Hematopoietic multipotent progenitor cell treated with erythropoietin and hydrocortisone succinate and interleukin-3 and kit ligand, for 6 days (in vitro differentiated cells): ENCODE measurements at places on chromosomes 7 and 10.
A peak's percentile ranks its signal among the peaks of the same experiment; 100 is the strongest.

DNA sequence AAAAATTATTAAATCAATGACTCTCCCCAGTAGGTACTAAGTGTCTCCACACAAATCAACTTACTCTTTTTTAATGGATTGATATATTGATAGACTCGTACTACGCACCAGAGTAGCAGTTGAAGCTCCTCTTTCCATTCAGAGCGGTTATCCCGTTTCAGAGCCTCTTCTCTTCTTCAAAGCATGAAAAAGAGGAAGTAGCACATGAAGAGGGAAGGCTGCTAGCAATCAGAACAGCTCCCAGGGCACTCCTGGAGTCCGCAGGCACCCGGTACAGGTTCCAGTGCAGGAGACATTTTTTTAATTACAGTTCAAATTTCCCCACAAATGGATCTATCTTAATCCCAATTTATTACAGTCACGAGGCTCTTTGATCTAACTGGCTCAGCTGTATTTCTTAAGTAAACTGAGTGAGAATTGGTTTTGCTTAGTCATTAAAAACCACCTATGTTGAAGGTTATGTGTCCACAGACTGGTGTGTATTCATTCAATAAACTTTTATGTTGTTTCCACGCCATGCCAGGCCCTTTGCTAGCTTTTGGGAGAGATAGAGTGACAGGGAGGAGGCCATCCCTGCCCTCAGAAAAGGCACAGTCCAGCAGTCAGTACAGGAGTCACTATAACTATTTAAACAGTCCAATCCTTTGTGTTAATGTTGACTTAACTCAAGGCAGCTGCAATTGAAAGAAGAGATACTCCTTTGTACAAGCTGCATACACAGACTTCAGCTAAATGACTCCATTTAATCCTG is 32.1 kb upstream of the CALN1 start:
- DNase-seq, result peak; percentile 32

- no peak for DNase-seq
These were observed 14.8 kb downstream of the PTPRE start for GRCh38 chr10:127921753-127922145.

- peak; percentile 42 for DNase-seq
These were observed 28.7 kb downstream of the WIPI2 start for GRCh38 chr7:5218564-5219360.

- peak; percentile 24 for DNase-seq
These were observed 28.5 kb downstream of the MKLN1 start for GRCh38 chr7:131355917-131356777.

- DNase-seq, result no peak
These were observed 20.0 kb downstream of the THNSL1 start for GRCh38 chr10:25036381-25036780.

DNA sequence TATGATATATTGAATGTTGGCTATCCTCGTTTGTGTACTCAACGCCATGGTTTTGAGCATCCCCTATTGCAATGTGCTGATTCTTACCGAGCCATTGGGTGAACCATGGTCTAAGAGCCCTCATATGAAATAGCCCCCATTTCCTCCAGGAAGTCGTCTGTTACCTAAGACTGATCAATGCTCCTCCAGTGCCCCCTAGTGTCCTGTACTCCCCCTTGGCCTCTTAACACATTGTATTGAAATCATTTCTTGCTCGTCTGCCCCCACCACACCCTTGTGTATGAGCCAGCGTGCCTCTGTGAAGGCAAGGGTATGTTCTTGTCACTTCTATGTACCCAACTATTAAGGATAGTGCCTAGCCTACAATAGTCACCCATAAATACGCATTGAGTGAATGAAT is 11.2 kb upstream of the SLC35B4 start:
- DNase-seq, result peak; percentile 87

DNA sequence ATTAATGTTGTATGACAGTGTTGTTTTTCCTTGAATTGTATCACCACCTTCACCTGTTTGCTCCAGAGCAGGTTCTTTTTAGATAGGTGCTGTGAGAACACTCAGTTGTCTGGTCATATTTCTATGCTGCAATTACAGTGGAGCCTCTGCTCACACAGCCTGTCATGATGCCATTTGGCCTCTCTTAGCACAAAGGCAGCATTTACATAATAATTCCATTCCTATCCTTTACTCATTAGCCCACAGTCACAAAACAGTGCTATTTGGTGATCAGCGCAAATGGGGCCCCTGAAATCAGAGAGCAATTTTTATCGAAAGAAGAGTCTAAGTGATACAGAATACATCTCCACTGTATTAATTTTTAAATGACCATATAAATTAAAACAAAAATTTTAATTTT is 13.8 kb upstream of the DGKI start:
- no peak for DNase-seq

DNA sequence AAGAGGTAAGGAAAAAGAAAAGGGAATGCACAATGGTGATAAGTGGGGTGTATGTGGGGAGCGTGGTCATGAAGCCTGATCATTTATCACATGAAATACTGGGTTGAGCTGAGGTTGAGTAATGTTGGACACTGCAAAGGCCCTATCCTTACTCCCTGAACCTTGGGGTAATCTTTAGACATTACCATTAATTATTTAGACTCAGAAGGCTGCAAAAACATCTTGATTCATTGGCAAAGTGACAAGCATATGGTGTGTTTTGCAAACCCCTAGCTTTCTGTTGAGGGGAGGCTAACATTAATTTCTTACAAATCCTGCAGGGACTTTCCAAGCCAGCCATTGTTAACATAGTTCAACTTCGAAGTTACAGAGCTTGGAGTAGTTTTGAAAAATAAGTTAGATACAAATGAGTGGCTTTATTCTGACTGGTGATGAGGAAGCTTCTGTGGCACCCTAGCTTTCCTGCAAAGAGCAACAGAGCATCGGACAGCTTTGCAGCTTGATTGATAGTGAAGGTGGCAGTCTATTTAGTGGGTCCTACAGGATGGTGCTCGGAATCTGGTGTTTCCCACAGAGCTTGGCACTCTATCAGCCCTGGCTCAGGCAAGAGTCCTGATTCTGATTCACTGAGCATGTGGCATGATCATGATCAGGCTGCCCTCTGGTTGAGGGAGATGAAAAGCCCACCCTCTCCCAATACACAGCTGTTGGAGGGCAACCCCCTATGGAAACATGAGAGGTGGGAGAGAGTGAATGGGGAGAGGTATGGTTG is 153.7 kb upstream of the NPVF start:
- no peak for DNase-seq

GRCh38 chr7:77199013-77199966 is at the start of gene FGL2:
Gene FGL2 (minus strand): TSS chr7:77199819. CDS start chr7:77199793, 26 bp downstream.
- peak; percentile 46 for DNase-seq

- DNase-seq, result no peak
These were observed 45.6 kb downstream of the LBX1 start for GRCh38 chr10:101183458-101184183.

- DNase-seq, result peak; percentile 91
These were observed 16.4 kb upstream of the OPALIN start for GRCh38 chr10:96374985-96375830.

DNA sequence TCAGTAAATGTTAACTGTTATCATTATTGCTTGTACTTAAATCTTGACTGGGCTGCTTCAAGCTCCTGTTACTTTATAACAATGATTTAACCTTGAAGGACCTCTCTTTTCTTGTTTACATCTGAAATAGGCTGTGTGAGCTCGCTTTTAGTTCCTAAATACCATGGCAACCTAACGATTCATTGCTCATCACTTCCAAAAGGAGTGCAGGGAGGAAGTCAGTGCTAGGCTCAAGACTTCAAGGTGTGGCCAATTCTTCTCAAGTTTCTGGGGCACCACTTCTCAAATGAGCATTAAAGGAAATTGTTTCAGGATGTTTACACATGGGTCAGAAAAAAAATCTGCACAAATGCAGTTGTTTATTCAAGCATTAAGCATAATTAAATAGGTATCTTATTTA is 284.2 kb downstream of the MTERF1 start:
- no peak for DNase-seq

DNA sequence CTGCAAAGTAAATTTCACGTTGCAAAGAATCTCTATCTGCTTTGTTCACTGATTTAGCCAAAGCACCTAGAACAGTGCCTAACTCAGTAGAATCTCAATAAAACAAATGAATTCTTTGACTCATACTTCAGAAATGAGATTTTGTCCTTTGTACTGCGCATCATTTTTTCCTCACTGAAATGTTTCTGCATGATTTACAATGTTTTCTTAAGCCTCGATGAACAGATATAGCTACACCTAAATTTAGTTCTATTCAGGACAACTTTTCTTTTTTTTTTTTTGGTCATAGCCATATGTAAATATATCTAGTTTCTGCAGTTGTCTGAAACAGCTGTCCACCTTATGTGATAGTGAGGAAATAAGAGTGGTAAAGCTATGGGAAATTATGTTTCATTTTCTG is 15.3 kb downstream of the GNAT3 start:
- no peak for DNase-seq

DNA sequence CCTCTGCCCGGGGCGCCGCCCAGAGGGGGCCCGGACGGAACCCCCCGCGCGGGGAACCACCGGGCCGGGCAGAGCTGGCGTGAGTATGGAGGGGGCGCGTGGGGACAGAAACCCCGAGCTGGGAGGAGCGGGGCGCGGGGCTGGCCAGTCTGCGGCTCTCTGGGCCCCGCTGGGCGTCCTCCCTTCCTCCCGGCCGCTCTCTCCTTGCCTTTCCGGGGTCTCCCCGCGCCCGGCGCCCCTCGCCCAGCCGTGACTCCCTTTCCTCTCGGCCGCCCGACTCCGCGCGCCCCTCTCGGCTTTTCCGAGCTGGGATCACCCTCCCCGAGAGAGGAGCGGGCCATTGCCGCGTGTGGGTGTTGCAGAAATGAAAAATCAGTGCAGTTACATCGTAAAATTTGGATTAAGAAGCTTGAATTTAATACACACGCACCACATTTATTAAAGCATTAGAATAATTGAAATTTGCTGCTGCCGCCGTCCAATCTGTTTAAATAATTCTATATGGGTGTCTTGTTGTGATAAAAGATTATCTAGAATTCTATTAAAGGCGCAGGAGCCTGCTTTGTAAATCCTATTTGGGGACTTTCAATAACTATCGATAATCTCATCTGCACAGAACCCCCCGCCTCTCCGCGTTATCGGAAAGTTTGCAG is 9.1 kb downstream of the UNCX start:
- DNase-seq, result no peak

DNA sequence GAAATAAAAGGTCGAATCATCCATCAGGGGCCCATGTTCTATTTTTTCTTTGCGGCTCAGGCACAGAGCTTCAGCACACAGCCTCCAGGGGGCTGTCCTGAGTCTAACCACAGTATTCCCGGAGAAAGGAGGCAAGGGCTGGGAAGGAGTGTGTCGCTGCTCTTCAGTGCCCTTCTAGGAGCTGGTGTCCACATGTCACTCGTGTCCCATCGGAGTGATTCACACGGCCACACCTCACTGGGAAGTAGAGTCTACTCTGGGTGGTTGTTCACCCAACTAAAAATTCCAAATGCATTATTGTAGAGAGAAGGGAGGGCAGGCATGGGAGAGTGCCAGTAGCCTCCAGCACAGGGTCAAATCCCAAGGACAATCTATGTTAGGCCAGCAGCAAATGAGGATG is 114.8 kb upstream of the LANCL2 start:
- DNase-seq, result no peak

DNA sequence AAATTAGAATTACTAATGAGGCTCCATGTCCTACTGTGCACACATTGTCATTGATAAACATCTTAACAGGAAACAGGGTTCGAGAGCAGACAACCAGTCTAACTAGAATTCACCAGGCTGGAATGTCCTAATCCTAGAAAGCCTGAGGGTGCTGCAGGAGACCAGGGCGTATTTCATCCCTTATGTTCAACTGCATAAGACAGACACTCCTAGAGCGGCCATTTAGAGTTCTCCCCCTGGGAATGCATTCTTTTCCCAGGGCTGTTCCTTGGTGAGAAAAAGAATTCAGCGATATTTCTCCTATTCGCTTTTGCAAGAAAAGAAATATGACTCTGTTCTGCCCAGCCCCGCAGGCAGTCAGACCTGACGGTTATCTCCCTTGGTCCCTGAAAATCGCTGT is 486.0 kb downstream of the REEP3 start:
- DNase-seq, result no peak

DNA sequence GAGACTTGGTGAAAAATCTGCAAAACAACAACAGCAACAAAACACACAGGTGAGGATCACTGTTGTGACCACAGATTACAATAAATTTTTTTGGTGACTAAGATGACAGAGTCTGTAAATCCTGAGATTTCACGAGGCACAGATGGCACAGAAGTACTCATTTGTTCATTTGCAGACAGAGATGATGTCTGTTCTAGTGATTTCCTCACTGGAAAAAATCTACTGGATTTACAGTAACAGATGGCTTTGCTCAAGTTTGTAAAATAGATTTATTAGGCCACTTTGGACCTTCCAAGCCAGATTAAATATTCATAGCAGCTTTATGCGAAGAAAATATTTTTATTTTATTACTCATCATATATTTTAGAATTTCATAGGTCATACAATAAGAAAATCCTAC is 113.5 kb upstream of the IL6 start:
- no peak for DNase-seq

GRCh38 chr10:11424456-11425295 is 186.8 kb downstream of the USP6NL start:
- DNase-seq, result peak; percentile 64

DNA sequence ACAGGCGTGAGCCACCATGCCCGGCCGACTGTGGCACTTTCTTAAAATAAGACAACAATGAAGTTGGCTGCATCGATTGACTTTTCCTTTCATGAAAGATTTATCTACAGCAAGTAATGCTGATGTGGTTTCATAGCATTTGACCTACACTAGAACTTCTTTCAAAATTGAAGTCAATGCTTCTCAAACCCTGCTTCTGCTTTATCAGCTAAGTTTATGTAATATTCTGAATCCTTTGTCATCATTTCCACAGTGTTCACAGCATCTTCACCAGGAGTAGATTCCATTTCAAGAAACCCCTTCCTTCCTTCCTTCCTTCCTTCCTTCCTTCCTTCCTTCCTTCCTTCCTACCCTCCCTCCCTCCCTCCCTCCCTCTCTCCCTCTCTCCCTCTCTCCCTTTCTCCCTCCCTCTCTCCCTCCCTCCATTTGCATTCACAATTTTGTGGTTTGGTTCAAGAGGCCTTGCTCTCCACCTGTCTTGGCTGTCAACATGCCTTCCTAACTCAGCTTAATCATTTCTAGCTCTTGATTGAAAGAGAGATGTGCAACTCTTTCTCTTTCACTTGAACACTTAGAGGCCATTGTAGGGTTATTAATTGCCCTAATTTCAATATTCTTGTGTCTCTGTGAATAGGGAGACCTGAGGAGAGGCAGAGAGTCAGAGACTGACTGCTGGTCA is 52.1 kb downstream of the HDAC9 start:
- DNase-seq, result no peak

- peak; percentile 62 for DNase-seq
These were observed 90.9 kb downstream of the NEURL1 start for GRCh38 chr10:103584216-103585010.
